ENCODE measurements at places on chromosomes 11 and 22. TPM values are rescaled to one million over a fixed set of nuclear protein-coding genes. Genes with fewer than 3 reads are reported as not detected.

Gene PARVG
- total RNA-seq, result 123 TPM

DNA sequence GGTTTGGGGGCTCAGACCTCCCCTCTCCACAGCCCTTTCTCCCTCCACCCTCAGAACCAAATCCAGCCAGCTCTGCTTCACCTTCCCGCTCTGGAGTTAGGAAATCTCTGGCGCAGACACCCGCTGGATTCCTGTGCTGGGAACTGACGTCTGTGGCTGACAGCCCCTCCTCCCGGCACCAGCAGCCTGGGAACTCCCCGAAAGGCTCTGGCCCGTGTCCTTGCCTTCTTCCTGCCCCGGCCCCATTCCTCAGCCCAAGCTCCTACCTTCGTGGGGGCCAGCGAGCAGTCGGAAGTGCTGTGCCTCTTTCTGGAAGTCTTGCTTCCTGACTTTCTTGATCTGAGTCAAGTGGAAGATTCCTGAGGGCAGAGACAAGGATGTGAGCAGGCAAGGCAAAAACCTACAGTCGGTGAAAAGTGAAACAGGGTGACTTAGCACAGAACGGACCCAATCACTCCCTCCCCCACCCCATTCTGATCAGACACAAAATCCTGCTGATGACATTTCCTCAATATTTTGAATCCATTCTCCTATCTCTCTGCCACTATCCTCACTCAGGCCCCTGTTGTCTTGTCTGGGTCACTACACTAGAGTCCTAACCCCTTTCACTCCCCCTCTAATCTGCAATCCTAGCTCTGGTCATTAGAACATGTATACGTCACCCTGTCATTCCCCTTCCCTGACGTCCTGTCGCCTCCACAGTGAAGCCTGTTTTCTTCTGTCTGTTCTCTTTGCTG, 34.1 kb downstream of the CHRDL2 start:
- no peak for DNase-seq

DNA sequence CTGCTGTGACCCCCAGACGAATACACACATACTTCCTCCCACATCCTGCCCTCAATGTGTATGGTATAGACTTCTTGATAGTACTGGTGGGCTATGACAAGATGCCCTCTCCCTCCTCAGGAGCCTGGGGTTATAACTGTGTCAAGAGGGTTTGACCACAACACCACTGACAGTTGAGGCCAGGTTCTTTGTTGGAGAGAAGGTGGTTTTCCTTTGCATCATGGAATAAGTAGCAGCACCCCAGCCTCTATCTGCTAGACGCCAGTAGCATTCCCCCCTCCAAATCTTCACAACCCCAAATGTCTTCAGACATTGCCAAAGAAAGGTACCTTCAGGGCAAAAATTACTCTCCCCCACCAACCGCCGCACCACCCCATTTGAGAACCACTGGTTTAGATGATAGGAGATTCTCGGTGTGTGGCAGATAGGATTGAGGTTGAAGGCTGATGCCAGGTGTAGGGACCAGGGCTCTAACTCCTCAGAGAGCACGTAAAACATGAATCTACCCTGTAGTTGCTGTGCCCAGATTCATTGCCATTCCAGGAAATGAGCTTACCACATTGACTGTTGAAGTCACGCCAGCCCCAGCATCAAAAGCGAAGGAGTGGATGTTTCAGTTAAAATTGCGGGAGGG, 5.5 kb upstream of the MYO18B start:
- peak; percentile 82 for DNase-seq

- DNase-seq, result no peak
Measured at GRCh38 chr11:86810288-86810687, 9.9 kb downstream of the PRSS23 start.
